ENCODE measurements at places on chromosomes 2 and 18.

- DNase-seq = no peak
These were observed 104.7 kb upstream of the CD302 start for GRCh38 chr2:159902722-159903121.

GRCh38 chr18:45567123-45567522, 48.2 kb upstream of the SLC14A2 start:
- no peak for DNase-seq

DNA sequence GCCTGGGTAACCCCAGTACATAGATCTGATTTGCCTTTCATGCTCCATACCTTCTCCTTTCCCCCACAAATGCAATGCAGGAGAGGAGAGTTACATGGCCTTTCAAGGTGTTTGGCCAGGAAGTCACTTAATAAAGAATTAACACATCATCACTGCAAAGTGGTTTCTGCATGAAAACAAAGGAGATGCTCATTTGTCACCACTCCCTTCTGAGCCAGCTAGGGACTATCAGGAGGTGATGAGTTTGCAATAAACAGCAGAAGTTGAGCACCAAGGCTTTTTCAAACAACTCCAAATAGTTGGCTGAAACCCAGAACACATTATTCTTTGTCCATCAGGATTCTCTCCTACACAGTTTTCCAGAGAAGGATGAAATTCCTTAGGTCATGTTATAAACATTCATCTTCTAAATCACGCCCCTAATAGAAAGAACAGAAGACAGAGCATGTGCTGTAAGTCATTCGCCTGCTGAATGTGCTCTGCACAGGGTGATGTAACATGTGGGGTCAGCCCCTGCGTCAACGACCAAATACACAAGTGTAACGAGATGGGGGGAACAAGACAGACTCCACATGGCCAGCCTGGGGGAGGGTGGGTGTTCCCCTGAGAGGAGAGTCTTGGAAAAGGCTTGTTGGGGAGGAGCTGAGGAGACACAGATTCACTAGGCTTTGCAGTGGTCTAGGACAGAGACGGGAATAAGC, 87.3 kb upstream of the RMDN2 start:
- DNase-seq = no peak

DNA sequence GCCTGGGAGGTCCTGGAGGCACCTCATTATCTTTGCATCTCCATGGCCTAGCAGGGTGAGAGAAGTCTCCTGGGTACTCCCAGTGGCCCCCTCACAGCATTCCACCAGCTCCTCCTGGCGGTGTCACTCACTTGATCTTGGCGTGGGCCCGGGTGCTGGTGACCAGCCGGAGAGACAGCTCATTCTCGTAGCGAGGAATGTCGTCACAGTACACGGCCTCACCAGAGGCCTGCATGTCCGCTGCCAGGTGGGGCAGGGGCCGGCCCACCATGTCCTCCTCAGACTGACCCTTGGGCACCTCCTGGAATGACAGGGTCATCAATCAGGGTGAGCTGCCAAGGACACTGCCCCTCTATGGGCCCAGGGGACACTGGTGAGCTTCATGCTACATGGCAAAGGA, 42.4 kb downstream of the XDH start:
- DNase-seq = no peak

DNA sequence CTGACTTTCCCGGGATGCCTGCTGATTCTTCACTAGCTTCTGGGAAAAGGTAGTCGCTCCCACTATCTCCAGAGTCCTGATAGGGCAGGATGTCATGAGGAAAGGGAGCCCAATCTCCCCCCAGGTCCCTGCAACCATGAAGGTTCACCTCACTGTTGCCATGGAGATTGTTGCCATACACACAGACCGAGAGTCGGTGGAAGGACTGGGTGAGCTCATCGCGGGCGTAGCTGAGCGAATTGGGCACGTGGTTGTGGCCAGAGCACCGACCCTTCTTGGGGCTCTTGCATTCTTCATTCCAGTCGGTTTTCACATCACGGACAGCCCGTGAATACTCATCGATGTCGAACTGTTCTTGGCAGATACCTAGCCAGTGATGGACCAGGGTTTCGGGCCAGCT, 97.4 kb downstream of the MEP1B start:
- no peak for DNase-seq

DNA sequence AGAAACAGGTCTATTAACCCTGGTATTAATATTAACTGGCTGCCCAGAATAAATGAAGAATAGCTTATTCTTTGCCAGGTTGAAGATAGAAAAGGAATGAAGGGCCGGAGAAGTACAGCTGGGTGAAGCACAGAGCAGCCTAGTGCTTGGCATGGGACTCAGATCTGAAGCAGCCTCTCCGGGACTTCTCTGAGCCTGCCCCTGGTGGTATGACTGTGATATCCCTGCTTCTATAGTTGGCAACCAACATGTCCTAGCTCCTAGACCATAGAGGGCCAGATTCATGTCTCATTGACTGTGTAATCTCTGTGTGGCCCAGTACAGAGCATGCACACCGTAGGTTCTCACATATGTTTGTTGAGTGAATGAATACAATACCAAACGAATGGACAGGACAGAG, 107.8 kb downstream of the MSH2 start:
- no peak for DNase-seq

All from tibial nerve (tissue), 4 donors.